ENCODE measurements at places on chromosomes 1 and 21. TPM values are rescaled to one million over a fixed set of nuclear protein-coding genes. Genes with fewer than 3 reads are reported as not detected.

DNA sequence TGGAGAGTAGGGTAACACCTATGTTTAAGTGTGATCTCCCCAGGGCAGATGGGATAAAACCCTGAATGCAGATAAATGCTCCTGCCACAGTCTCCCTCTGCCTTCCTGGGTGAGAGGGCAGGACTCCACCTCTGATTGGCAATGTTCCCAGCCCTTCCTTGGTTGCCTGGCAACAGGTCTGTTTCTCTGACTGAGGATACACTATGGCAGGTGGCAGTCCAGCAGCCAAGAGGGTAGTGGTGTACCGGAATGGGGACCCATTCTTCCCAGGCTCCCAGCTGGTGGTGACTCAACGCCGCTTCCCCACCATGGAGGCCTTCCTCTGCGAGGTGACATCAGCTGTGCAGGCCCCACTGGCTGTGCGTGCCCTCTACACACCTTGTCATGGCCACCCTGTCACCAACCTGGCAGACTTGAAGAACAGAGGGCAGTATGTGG lies at the start of gene DCDC2B:
Gene DCDC2B (plus strand): TSS at position 199 of the 438 bp plus-strand sequence. CDS start 5 bp downstream, at position 204.
- DNase-seq: no peak

GRCh38 chr1:235851939-235852338 lies 14.8 kb downstream of the LYST start:
- DNase-seq: no peak

- no peak for DNase-seq
Observed at GRCh38 chr1:226181996-226182714, 4.4 kb downstream of the ACBD3 start.

- DNase-seq: peak; percentile 93
Observed at GRCh38 chr1:89632657-89633247, at the start of gene LRRC8C. LRRC8C (plus strand) TSS chr1:89633120; CDS start chr1:89686474, 53,354 bp downstream.

DNA sequence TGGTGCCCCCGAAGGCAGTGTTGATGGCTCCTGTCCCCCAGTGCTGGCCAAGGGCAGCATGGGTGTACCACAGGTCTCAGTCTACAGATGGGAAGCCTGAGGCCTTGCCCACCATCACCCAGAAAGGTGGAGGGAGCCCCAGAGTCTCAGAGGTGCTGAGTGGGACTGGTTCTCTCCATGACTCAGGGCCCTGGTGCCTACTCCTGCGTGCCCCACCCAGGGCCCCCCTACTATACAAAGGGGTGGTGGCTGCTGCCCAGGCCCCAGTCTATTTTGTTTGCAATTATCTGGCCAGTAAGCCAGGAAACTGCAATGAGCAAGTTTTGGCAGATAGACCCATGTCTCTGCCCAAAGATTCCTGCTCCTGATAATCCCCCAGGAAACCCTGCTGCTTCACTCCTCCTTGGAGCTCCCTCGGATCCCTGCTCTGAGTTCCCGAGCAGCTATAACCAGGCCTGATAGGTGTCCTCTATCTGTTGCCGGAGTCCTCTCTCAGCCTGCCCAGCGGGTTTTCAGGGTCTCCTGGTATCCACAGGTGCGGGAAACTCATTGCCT lies 41.7 kb downstream of the EDN2 start:
- no peak for DNase-seq

GRCh38 chr1:72986591-72987290 lies 704.4 kb upstream of the NEGR1 start:
- DNase-seq: no peak

DNA sequence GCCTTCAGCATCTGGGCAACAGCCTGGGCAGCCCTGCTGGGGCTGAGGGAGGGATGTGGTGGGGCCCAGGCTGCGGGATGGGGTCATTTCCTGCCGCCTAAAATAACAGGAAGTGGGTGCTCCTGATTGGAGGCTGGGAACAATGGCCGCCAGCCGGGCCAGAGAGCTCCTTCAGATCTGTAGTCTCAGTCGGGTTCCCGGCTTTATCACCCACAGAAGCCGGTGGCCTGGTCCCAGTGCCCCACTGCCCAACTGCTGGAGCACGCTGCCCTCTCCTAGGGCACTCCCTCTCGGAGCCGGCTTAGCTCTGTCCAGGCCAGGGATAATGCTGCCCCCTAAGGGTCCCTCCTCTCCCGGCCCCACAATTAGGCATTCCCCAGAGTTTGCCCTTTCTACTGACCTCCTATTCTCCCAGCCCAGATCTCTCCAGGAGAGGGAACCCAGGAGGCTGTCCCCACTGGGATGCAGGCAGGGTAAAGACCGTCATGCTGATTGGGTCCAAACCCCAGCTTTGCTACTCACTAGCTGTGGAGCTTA lies 5.1 kb downstream of the MAP7D1 start:
- DNase-seq: peak; percentile 84

DNA sequence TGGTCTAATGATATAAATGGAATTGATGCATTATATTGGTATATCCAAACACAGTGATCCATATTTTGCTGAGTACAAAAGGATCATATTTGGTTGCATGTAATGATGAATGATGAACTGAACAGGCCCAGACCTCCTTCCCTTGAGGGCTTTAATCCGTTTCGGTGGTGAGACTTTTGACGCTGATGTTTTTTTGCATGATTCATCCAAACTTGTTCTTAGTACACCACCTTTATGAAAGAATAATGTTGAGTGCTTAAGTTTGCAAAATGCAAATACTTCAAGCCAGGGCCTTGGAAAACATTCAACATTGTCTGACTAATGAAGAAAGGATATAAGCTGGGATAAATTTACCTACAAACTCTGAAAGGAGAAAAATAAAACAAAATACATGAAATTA lies 19.2 kb downstream of the HOOK1 start:
- DNase-seq: no peak

DNA sequence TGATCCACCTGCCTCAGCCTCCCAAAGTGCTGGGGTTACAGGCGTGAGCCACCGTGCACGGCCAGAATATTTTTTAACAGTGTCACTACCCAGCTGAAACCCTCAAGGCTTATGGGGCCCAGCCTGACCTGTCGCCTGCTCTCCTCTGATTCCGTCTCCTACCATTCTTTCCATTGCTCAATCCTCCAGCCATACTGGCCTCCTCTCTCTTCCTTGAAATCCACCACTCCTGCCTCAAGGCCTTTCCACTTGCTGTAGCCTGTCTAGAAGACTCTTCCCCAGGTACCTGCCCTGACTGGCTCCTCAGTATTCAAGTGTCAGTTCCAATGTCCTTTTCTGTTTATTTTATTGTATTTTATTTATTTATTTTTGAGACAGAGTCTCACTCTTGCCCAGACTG lies 53.9 kb downstream of the YARS1 start:
- no peak for DNase-seq

Gene CCDC27
- not detected for total RNA-seq

Gene OR2L13
- total RNA-seq: not detected

Gene LRRC47
- 46.4 TPM for total RNA-seq

Gene FAM151A
- total RNA-seq: not detected

Gene TRIM17
- total RNA-seq: 2.0 TPM

Gene LPAR3
- total RNA-seq: 1.4 TPM

Gene DPT
- not detected for total RNA-seq

Measured in natural killer cell treated with Interleukin-12 subunit alpha and Interleukin-12 subunit beta and Interleukin-15 and Interleukin-18, amount 100 ng/mL, for 72 hours (primary cell).